ENCODE measurements at places on chromosomes 2 and 18. TPM values are rescaled to one million over a fixed set of nuclear protein-coding genes. Genes with fewer than 3 reads are reported as not detected.

GRCh38 chr2:159399716-159400415 lies 113.4 kb upstream of the WDSUB1 start:
- no peak for DNase-seq

- DNase-seq: no peak
These were observed 66.7 kb downstream of the FAM228A start for GRCh38 chr2:24241528-24241927.

DNA sequence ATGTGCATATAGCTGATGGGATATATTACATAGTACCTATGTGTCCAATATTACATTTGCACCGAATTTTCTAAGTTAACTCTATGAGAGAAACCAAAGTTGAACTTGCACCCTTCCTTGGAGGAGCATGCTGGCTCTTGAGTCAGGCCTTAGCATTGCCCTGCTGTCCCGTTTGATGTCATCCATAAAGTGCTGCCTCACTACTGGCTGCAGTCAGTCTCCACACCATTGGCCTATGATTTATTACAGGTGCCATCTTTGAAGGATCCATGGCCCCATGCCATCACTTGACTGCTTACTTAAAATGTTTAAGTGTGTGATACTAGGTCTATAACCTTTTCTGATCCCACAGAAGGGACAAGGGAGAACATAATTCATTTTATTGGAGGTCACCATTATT lies 249.3 kb upstream of the RBBP8 start:
- DNase-seq: no peak

Gene TRIM43B
- not detected for total RNA-seq

GRCh38 chr2:96940980-96941775 lies 45.2 kb downstream of the FAM178B start:
- DNase-seq: no peak

DNA sequence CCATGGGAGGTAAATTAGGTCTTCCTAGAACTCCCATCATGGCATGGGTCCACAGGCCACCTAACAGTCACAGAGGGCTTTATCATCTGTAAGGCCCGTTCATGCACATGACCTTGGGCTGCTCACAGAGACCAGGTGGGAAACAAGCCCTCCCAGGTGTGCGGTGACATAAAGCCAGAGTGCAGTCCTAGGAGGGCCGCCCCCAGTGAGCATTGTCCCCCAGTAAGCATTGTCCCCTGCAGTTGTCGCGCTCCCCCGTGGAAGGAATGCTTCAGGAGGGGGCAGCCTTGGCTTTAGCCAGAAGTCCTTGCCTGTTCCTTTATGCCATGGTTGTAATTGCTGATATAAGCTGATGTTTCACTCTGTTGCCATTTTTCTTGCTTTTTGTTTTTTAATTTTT lies 41.7 kb upstream of the LYPD6B start:
- no peak for DNase-seq

Gene ACMSD
- not detected for total RNA-seq

Gene CHN1
- total RNA-seq: 16.8 TPM

DNA sequence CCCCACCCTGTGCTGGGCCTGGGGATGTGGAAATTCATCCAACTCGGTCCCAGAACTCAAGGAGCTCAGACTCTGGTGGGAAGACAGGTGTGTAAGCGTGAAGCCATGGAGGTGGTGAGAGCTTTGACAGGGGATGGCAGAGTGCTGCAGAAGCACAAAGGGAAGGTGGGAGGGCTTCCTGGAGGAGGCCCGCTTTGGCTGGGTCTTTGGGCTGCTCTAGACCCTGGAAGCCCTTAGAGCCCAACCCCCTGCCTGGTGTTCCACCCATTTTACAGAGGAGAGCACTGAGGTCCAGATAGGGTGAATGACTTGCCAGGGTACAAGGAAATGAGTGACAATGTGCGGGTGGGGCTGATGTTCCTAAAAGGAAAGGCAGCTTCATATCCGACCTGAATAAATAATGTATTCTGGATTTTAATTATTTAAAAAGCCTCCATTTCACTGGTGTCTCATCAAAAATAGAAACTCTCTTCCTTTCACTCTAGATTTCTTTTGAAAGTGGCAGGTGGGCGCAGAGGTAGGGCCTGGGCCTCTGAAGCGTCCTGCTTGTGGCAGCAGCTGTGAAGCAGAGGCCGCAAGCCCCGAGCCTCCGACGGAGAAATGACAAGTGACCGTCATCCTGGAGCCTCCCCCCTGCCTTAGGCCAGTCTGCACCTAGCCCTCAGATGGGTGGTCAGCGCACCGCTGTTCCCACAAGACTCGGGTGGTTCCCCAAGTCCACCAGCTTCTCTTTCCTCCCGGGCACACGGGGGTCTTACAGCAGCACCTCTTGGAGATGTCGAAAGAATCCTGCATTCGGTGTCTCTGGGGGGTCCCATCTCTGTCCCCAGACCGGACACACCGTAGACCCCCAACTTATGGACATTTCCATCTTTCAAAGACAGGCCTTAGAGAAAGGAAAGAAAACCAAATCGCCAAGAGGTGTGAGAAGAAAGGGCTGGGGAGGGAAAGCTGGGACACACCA lies 71.0 kb upstream of the TAF1B start:
- no peak for DNase-seq

DNA sequence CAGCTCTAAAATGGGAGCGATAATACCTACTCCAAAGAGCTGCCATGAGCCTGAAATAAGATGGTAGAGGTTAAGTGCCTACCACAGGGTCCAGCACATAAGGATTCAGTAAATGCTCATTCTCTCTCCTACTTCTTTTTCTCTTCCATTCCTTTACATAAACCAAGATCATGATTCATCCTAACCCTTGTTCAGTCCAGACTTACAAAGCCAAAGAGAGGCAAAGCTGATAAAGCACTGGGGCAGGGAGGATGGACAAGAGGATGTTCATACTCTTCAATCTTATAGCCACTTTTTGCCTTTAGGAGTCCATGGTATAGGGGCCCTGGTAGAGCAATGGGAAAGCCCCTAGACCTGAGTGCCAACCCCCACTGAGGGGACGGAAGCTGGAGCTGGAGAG lies 75.6 kb upstream of the PKDCC start:
- DNase-seq: no peak

DNA sequence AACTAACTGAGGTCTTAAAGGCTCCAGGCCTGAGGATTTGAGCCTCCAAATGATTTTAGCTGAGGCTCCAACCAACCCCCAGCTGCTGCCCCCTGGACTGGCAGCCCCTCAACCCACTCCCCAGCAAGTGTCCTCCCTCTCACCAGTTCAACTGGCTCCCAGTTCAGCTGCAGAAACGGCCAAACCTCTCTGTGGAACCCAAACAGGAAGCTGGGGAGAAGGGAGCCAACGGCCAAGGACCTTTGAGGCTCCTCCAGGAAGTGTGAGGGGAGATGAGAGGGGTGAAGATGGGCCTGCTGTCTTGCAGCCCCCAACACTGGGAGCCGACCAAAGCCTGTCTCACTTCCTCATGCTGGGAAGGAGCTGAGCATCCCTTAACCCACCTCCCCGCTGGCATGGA lies 24.9 kb downstream of the ZFP36L2 start:
- DNase-seq: no peak

- DNase-seq: no peak
These were observed 13.6 kb downstream of the ADI1 start for GRCh38 chr2:3505771-3506170.

DNA sequence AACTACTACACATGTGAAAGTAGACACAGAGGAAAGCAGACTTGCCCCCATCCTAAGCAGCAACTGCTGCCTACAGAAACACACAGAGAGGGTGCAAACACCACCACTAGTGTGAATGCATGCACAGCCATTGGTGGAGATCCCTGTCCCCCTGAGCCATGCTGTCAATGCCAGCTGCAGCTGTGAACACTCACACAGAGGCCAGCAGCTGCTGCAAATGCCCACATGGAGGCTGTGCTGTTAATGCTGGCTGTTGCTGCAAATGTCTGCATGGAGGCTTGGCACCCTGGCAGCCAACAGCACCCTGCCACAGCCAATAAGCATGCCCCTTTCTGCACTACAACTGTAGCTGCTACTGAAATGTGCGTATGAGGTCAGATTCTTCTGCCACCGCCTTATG lies 355.0 kb downstream of the LNPK start:
- DNase-seq: no peak

DNA sequence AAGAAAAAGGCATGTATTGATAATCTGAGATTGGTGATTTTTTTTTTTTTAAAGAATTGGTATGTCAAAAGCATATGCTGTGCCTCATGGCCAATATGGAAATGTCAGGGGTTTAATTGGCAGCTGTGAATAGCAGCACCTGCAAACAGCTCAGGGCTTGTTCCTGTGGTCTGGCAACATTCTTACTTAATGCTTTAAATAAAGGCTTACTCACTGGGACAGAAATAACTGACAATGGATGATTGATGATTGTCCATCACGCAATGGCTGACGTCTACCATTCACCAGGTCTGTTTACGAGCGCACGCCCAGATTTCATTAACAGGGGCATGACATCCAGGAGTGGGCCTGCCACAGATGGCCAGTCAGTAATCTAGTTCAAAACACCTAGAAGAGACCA lies 66.7 kb downstream of the ETAA1 start:
- DNase-seq: no peak

DNA sequence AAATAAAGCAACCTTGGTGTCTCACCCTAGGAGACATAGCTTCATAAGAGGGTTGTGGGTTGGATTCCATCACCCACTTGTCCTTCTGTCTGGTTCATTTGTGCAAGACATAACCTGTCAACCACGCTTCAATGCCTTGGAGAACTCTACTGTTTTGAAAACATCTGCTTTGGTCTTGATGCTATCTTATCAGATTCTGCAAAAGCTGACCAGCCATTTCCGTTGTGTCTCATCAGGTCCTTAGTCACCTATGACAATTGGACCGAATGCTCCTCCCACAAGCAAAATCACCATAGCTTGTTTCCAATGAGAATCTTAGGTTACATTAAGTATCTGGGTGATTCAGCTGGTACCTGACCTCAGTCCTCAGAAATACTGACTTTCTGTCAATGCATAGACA lies 35.4 kb downstream of the STAT4 start:
- DNase-seq: no peak

Gene IL18RAP
- total RNA-seq: 6.8 TPM

Gene KYNU
- total RNA-seq: 30.6 TPM

GRCh38 chr2:31909661-31910060 lies 101.1 kb downstream of the MEMO1 start:
- no peak for DNase-seq

GRCh38 chr18:78640246-78640995 lies 339.2 kb upstream of the SALL3 start:
- no peak for DNase-seq

- no peak for DNase-seq
These were observed 211.0 kb upstream of the REG3G start for GRCh38 chr2:78814331-78814986.

GRCh38 chr18:29626094-29626493 lies 1416.4 kb downstream of the DSC3 start:
- DNase-seq: no peak

Gene CD207
- total RNA-seq: 3.0 TPM

- peak; percentile 87 for DNase-seq
These were observed 2.4 kb downstream of the EPAS1 start for GRCh38 chr2:46299365-46300263.

DNA sequence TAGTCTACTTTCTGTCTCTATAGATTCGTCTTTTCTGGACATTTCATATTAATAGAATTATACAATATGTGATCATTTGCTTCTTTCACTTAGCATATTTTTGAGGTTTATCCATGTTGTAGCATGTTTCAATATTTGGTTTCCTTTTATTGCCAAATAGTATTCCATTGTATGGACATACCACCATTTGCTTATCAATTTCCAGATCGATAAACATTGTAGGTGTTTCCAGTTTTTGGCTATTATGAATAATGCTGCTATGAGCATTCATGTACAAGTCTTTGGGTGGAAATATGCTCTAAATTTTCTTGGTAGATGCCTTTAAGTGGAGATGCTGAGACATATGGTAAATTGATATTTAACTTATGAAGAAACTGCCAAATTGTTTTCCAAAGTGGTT lies 114.1 kb downstream of the RND3 start:
- no peak for DNase-seq

GRCh38 chr18:46672062-46672970 lies 15.3 kb upstream of the LOXHD1 start:
- no peak for DNase-seq

- DNase-seq: no peak
These were observed 137.0 kb upstream of the CTNNA2 start for GRCh38 chr2:79375817-79376216.

DNA sequence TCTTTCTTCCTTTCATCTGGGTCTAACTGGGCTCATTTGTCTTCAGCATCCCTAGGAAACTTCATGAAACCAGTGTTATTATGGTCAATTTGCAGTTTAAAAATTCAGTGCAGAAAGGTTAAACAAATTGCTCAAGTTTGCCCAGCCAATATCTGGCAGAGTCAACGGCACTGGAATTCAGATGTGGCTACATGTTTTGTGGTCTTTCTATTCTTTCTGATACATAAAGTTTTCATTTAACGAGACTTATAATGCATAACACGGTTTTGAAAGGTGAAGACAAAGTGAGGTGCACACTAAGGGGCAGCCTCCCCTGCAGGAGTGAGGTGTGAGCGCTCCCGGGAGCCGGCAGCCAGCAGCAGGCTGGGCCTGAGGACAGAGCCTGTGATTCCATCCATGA lies 164.6 kb downstream of the RTP5 start:
- DNase-seq: no peak

GRCh38 chr2:128325611-128326181 lies 7.0 kb upstream of the HS6ST1 start:
- DNase-seq: no peak

DNA sequence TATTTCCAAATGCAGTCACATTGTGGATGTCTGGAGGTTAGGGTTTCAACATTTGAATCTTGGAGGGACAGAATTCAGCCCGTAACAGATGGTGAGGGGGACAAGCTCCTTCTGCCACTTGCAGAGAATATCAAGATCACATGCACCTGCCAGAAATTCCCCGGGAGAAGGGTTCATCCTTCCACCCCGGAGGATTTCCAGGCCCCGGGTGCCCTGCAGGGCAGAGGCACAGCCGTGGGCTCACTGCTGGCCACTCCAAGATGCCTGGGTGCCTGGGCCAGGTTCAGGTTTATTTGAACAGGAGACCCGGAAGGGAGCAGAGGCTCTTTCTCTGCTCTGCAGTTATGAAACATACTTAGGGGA lies 38.2 kb upstream of the MGAT4A start:
- no peak for DNase-seq

DNA sequence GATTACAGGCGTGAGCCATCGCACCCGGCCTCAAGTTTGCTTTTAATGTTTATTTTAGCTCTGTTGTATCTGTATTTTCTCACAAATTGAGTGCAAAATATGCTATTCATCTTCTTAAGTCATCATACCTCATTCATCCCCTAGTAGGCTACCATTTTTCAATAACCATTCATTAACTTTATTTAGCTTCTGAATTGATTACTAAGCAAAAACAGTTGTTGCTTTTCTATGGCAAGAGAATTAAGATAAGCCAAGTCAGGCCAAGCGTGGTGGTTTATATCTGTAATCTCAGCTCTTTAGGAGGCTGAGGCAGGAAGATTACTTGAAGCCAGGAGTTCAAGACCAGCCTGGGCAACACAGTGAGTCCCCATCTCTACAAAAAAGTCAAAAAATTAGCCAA lies 63.3 kb upstream of the CERS6 start:
- DNase-seq: no peak

All from lower lobe of right lung (tissue), 2 donors.